Stimulated activated effector memory CD8-positive, alpha-beta T cell treated with anti-CD3 and anti-CD28 coated beads, Interleukin-12 subunit alpha, Interleukin-12 subunit beta, amount 100 ng/mL, for 72 hours (primary cell): ENCODE measurements at places on chromosomes 2 and 18.

DNA sequence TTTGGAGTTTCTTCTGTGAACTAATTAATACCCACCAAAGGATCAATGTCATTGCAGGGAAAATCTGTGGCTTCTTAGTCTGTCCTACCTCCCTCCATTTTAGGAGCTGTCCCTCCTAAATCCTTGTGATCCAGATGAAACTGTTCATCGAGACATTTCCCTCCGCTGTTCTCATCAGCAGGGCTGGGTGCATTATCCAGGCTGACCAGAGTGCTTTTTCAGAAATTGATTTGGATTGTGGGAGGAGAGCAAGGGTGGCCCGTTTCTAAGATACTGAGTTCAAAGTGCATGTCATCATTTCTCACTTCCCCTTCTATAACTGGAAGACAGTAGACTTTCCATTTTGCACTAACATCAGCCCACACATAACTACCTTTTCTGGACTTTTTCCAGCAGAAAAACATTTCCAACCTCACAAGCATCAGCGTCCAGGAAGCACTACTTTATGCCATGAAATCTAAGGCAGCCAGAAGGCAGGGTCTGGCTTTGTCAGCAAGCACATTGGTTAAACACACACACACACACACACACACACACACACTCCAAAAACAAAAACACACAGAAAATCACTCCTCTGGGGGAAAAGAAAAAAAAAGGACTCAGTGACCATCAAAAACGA is 94.1 kb downstream of the ANKRD44 start:
- DNase-seq = peak; percentile 54

DNA sequence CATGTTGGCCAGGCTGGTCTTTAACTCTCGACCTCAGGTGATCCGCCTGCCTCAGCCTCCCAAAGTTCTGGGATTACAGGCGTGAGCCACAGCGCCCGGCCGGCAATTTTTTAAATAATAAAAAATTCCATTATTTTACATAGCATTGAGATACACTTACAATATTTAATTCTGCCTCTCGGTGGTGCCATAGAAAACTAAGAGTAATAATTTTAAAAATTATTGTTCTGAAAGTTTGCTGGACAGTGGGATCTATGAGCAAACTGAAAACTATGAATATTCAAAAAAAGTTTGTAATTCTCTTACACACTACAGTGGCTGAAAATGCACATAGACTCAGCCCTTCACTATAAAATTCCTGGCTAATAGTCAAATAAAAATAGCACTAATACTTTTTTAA is 90.9 kb upstream of the STON1 start:
- DNase-seq = no peak

DNA sequence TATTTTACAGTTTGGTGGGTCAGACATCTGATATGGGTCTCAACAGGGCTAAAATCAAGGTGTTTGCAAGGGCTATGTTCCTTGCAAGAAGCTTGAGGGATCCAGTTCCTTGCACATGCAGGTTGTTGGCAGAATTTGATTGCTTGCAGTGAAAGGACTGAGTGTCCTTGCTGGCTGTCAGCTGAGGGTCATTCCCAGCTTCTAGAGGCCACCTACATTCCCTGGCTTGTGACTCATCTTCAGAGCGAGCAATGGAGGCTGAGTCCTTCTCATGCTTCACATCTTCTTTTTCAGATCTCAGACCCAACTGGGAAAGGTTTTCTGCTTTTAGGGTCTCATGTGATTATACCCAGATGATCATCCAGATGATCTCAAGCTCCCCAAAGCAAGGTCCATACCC is 12.4 kb downstream of the MEX3C start:
- no peak for DNase-seq

- DNase-seq = no peak
Observed at GRCh38 chr2:73202156-73203054, at the start of gene NOTO. Gene NOTO (plus strand): TSS chr2:73202574. CDS start chr2:73202667, 93 bp downstream.

DNA sequence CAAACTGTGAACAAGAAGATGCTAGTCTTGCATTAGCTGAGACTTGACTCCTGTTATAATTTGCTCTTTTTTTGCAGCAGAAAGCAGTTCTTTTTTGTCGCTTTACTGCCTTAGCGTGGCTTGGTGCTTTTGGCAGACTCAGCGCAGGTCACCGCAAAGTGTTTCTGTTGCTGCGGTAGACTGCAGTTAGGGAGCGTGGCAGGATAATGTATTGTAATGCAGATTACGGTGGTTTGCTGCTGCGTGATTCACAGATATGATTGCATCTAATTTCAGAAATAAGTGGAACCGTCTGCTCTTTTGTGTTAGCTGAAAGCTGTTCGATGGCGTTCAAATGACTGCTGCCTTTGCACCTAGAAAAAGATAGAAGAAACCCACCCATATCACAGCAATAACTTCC is 131.6 kb upstream of the SATB2 start:
- no peak for DNase-seq

DNA sequence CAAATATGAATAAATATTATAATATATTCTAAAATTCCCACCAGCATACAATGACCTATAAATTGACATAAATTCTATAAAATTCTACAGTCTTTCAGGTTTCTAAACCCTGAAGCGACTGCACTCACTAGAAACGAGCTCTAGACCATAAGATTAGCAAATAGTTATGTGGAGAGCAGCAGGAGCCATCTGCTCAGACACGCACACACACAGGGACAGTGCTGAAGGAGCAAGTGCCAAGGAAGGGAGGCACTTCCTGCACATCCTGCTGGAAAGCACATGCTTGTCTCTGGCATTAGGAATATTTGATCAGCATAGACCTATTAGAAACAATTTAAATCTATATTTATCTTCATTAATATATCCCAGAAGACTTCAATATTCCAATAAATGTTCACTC is 713.9 kb upstream of the CDH2 start:
- DNase-seq = no peak

DNA sequence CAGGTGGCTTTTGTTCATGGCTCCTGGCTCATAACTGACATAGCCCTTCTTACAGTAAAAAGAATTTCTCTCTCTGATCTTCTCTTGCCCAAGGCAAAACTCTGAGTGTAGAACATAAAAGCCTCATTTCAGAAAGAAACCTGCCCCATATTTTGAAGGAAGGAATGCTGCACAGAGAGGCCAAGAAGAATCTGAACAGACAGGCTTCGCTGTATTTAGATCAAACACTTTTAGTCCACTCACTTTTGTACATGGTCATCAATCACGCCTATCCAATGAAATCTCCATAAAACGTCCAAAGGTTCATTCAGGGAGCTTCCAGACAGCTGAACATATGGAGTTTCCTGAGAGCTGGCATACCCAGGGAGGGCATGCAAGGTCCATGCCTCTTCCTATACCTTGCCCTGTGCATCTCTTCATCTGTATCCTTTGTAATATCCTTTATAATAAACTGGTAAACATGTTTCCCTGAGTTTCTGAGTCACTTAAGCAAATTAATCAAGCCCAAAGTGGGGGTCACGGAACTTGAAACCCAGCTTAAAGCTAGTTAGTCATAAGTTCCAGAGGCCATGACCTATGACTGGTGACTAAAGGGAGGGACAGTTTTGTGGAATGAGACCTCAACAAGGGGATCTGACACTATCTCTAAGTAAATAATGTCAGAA is 62.5 kb upstream of the TMEM247 start:
- no peak for DNase-seq

DNA sequence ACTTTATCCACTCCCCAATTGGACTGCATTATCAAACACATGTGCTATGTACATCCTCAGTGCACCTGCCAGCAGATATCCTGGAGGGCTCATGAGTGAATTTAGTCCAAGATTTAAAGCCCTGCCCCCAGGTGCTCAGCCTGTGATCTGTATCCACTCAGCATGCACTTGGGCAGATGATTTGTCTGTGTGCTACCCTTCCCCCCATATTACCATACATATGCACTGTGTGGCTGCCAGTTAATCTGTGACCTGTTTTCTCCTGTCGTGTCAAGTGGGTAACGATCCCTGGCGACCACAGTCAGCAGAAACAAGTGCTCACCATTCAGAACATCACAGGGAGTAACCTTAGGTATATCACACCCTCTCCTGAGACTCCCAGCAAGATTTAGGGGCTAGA is 10.2 kb downstream of the NAGK start:
- no peak for DNase-seq

DNA sequence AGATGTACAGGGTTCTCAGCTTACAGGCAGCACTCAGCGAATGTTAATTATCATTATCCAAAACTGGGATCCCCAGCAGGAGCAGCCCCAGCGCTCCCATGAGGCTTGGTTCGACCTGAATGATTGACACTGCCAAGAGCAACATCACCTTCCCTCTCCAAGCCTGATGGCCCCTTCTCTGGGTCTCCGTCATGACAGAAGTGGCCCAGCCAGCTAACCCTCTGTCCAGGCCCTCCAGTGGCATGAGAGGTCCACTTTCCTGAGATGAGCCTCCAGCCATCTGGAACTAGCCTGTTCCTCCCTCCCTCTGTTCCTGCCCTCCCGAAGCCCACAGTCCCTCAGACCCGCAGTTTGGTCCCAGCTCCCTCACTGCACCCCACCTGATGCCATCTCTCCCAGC is 97.0 kb upstream of the RAB6C start:
- DNase-seq = no peak

DNA sequence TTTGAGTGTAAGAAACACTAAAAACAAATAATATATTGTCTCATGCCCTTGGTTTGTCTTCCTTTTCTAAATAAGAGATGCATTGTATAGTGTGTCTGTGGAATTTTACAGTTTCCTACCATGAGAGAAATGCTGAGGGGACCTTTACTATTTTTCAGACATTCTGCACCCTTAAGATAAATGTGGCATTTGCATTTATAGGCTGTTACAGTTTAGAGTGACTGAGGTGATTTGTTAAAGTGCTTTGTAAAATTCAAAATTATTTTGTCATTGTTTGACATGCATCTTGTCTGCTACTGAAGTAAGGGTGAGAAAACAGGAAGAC is 78.9 kb upstream of the ZSWIM2 start:
- DNase-seq = no peak

- DNase-seq = no peak
Observed at GRCh38 chr2:198890490-198890889, 567.2 kb downstream of the SATB2 start.

GRCh38 chr2:109644571-109645275 is 30.6 kb downstream of the SOWAHC start:
- no peak for DNase-seq

DNA sequence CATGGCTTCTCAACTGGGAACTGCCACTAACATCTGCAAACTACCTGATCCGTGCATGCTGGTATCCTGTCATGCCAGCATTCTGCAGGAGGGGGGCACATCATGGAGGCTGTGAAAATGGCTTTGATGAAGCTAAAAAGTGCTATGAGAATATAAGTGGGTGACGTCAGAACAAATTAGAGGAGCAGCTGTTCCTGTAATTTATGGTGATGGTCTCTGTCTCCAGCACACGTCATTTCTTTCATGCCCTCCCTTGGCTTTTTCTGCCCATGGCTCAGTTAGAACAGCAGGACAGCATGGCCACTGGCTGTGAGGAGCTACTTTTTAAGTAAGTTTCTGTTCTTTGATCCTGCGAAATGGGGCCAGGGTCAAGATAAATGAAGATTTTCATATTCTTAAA is 466.3 kb downstream of the THSD7B start:
- no peak for DNase-seq

GRCh38 chr2:107259408-107260195 is 373.6 kb upstream of the ST6GAL2 start:
- no peak for DNase-seq

DNA sequence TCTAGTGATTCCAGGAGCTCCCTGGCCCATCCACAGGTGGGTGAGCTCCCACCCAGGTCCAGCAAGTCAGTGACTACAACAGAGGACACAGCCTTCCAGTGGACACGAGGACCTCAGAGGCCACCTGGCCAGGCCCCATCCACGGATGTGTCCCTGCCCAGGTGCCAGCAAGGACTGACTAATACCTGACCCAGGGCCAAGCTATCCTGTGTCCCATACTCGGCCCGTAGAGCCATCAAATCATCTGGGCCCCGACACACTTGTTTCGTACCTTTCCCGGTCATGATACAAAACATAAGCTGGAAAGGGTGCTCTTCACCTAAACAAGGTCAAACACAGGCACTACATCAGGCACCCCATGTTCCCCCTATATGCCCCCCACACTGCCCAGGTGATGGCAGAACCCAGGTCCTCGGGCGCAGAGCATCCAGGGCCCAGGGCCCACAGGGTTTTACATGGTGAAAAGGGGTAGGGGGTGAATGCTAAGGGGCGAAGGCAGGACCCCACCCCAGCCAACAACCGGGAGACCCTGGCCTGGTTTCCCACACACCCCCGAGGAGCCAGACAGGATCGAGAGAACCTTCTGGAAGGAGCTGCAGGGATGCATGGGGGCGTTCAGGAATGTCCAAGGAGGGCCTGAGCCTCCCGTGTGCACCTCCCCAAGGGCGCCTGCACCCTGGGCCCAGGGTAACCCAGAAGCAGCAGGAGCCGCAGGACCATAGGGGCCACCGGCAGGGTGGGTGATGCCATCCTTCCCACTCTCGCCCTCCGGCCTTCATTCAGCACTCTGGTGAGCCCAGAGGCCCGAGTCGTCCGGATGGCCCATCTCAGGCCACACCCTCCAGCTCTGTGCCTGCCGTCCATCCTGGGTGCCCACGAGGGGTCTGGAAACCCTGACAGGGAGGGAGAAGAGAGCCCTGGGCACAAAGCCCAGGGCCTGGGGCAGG is 94.3 kb downstream of the HDAC4 start:
- DNase-seq = no peak

GRCh38 chr18:48110797-48111196 is 180.3 kb upstream of the SMAD2 start:
- DNase-seq = no peak

DNA sequence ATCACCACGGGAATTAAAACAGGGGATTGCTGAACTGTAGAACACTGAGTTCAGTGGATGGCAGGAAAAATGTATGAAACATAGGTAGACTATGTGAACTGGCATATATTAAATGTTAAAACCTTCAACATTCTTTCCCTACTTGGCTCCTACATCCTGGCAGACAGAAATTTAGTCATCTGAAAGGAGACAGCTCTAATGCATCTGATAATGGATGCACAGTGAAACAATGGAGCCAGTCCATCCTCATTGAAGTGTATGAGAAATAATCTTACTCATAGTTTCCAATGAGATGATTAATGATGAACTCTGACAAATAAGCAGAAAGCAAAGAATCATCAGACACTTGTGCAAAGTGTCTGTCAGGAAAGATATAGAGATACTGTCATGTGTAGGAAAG is 1629.7 kb upstream of the TMEFF2 start:
- no peak for DNase-seq

GRCh38 chr2:10103179-10103578 is 19.4 kb upstream of the RRM2 start:
- no peak for DNase-seq

- DNase-seq = no peak
Observed at GRCh38 chr2:60796573-60797509, 40.8 kb downstream of the PAPOLG start.

DNA sequence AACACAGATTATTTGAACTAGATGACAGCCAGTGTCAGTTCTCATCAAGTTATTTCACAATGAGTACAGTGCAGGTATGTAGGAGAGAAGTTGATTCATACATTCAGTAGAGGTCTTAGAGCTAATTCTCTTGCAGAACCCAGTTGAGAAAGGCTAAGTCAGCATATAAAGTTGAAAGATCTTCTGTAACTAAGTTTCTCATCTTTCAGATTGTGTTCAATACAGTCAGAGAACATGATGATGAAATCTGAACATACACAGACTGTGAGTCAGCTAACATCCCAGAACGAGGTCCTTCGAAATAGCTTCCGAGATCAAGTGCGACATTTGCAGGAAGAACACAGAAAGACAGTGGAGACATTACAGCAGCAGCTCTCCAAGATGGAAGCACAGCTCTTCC is 41.9 kb upstream of the LIMS1 start:
- no peak for DNase-seq

GRCh38 chr2:223460774-223461211 is 141.4 kb downstream of the SCG2 start:
- no peak for DNase-seq

GRCh38 chr2:66772618-66773017 is 337.7 kb downstream of the MEIS1 start:
- DNase-seq = no peak
